ENCODE measurements at places on chromosomes 2 and 18. TPM values are rescaled to one million over a fixed set of nuclear protein-coding genes. Genes with fewer than 3 reads are reported as not detected.

GRCh38 chr2:96733931-96734330 is 5.9 kb downstream of the LMAN2L start:
- no peak for DNase-seq

- no peak for DNase-seq
These were observed 103.4 kb downstream of the CLIP4 start for GRCh38 chr2:29218550-29219125.

DNA sequence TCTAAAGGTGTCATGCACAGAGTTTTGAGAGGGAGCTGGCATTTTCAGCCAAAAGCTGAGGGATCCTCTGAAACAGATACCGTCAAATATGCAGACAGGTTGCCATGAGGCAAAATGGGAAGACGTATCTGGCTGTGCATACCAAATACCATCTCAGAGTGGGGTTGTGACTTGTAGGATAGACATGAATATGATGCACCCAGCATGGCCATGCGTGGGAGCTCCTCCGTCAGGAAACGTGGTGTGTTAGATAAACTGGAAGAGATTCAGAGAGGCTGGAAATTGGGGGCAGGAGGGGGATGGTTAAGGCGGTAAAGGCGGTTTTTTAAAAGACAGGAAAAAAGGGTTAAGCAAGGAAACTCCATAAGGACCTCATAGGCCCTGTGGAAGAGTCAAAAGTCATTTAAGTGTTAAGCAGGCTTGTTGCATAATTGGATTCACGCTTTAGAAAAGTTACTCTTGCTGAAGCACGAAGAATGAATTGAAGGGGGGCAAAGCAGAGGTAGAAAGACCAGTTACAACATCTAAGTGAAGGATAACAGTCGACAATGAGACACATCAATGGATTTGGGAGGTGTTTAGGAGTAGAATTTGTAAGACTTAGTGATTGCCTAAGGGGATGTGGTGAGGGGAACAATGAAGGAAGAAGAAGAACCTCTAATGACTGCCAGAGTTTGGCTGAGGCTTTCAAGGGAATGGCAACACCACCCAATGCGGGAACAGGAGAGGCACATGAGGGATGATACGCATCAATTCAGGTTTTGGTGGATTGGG is 139.6 kb upstream of the CTAGE1 start:
- peak; percentile 18 for DNase-seq

DNA sequence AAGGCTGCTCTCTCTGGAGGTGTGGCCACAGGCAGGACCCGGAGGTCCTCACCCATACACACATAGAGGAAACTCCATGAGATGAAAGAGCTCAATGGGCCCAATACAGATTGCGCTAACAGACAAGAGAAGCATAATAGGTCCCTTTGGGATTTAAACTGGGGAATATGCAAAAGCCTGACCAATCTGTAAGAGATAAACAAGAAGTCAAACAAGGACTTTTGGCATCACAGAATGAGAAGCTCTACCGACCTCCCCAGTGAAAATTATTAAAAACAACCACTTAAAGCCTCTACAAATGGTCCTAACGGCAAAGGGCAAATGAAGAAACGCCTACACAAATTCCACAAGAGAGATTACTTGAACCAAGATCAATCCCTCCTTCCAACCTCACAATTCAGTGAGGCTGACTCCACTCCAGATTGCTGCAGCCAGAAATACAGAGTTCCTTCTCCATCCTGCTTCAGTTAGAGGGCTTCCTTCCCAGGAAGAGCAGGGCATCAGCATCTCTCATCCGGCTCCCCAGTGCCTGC is 10.8 kb downstream of the IWS1 start:
- no peak for DNase-seq

DNA sequence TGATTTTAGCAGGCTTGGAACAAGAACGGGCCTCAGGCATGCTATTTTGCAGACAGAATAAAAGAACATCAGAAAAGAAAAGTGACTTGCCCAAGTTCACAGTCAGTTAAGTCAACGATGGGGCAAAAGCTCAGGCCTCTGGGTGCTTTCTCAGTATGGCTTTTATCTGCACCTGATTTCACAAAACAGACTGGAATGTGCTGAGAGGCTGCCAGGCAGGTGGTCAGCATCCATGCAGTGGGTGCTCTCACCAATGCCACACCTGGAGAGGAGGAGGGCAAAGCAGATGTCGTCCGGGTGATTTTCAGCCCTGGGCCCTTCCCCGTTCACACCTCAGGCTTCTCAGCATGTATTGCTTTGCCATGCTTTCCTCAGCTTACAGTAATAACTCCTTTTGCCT is 854.6 kb downstream of the RNF144A start:
- DNase-seq: no peak

SLC39A10 gene
- total RNA-seq: 179 TPM

ABCB11 gene
- total RNA-seq: 0.09 TPM

ALLC gene
- total RNA-seq: not detected

IL36G gene
- 0.59 TPM for total RNA-seq

MYCN gene
- total RNA-seq: 26.7 TPM

DSC2 gene
- 11.9 TPM for total RNA-seq
